ENCODE measurements at places on chromosomes 11 and 22.

DNA sequence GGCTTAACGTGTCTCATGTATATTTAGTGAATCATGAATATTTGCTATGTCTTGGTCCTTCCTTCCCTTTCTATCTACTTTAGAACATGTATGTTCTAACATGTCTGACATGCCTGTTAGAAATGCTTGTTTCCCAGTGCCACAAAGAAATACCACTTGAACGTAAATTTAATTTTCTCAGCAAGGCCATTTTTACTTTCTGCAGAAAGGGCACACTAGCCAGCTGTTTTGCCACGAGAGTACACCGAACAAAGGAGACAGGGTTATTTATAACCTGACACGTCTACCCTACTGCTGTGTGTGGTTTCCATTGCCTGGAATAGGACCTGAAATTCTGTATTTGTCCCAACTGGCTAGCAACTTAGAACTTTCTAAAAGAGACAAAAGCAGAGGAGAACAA is 7.4 kb upstream of the ZBTB44 start:
- DNase-seq: no peak

- no peak for DNase-seq
Measured at GRCh38 chr11:115092516-115092915, 411.7 kb downstream of the CADM1 start.

- DNase-seq: peak; percentile 28
Measured at GRCh38 chr11:118820412-118821357, 29.7 kb upstream of the DDX6 start.

DNA sequence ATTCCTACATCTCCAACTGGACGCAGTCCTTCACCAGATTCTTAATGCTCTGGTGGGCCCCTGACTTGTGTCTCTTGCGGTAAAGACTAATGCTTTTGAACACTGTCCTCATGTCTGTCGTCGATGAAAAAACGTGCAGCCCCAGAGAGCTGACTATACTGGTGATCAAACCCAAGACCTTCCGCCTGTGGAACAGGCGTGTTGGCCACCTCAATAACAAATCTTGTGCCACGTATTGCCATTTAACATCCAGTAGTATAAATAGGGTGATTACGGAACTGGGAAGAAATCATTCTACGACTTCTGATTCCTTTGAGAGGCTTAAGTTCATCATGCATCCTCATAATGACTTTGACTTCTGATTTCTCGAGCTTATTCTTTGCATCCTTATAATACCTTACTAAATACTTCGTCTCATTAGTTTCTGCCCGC is 45.6 kb downstream of the OR4D9 start:
- no peak for DNase-seq

- DNase-seq: no peak
Measured at GRCh38 chr11:61153593-61154095, 7.6 kb downstream of the VPS37C start.

DNA sequence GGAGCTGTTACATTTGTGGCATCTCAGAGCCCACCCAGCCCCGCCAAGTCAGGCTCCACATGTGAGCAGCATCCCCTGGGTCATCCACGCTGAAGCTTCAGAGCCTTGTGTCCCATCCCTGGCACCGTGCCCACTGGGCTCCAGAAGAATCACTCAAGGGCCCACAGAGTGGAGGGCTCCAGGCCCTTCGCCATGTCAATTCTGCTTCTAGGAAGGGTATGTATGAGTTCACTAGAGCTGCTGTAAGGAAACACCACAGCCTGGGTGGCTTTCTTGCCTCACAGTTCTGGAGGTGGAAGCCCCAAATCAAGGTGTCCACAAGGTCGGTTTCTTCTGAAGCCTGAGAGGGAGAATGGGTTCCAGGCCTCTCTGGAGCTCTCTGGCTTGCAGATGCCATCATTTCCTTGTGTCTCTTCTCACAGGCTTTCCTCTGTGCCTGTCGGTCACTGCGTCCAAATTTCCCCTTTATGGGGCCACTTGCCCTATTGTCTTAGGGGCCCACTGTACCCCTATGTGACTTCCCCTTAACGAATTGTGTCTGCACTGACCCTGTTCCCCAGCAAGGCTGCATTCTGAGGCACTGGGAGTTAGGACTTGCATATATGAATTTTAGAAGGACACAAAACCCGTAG is 1476.0 kb downstream of the TBC1D22A start:
- no peak for DNase-seq

- no peak for DNase-seq
Measured at GRCh38 chr11:29124470-29124869, 892.4 kb downstream of the KCNA4 start.

All from GOT3 (cell line).